ENCODE measurements at places on chromosomes 16 and 17.
A peak's percentile ranks its signal among the peaks of the same experiment; 100 is the strongest.

DNA sequence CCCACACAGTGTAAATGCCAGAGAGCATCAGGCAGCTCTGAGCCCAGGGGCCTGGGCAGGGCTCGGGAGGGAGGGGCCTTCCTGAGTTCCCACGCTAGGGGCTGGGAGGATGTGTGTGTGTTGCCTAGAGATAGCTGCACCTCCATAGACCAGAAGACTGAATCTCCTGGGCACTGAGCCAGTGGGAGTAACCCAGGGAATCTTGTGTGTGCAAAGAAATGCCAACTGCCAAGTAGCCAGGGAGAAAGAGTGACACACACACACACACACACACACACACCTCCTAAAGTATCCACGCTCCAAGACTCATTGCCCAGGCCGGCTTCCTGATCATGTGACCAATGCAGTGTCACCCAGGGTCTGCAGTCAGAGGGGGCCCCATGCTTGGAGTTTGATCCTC, 166.2 kb upstream of the RPL38 start:
- no peak for DNase-seq

GRCh38 chr17:82244413-82245133, 15.7 kb downstream of the SLC16A3 start:
- no peak for DNase-seq

DNA sequence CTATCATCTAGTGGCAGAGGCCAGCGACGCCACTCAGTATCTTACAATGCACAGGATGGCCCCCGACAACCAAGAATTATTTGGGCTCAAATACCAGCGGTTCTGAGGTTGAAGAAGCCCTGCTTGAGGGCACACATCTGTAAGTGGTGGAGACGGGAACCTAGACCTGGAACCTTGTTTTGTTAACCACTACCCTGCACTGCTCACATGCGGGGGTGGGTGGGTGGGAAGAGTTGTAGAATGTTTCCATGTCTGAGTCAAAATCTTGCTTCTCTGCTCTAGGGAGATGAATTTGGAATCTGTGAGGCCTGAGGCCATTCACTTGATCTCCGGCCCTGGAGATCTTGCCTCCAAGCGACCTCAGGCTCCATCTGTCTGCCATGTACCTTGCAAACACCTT, 44.1 kb downstream of the ABCC1 start:
- DNase-seq: no peak

- DNase-seq: peak; percentile 57
These were observed 668 bp downstream of the JUP start for GRCh38 chr17:41785859-41786226.

DNA sequence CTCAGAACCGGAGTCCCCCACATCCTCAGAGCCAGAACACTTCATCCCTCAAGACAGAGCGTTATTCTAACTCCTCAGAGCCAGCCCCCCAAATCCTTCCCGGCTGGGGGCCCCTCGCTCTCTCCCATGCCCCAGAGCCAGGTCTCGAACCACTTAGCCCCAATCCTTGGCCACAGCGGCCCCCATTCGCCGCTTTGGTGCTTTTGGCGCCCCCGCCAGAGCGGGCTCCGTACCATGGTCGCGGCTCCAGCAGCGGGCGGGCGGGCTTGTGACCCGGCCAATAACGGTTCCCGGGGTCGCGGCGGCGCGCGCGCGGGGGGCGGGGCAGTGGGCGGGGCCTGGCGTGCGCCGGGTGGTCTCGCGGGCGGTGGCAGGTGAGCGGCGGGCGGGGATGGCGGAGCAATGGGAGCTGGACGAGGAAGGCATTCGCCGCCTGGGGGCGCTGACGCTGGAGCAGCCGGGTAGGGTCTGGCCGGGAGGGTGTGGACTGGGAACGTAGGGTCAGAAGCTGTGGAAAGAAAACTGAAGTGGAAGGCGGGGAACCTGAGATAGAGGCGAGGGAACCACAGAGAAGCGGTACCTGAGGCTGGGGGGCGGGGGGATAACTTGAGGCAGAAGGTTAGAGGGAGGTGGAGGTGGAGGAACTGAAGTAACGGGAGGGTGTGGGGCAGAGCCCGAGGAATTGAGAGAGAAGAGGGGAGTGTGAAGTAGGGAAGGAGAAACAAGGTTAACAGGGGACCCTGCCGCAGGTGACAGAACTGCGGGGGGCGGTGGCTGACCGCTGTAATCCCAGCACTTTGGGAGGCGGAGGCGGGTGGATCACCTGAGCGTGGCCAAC, at the start of the genes KCTD19 and LRRC36:
KCTD19 (minus strand) TSS at position 270 of the 838 bp plus-strand sequence; CDS start at position 236, 34 bp downstream.
LRRC36 (plus strand) TSS at position 344 of the 838 bp plus-strand sequence; CDS start at position 392, 48 bp downstream.
- DNase-seq: peak; percentile 55

DNA sequence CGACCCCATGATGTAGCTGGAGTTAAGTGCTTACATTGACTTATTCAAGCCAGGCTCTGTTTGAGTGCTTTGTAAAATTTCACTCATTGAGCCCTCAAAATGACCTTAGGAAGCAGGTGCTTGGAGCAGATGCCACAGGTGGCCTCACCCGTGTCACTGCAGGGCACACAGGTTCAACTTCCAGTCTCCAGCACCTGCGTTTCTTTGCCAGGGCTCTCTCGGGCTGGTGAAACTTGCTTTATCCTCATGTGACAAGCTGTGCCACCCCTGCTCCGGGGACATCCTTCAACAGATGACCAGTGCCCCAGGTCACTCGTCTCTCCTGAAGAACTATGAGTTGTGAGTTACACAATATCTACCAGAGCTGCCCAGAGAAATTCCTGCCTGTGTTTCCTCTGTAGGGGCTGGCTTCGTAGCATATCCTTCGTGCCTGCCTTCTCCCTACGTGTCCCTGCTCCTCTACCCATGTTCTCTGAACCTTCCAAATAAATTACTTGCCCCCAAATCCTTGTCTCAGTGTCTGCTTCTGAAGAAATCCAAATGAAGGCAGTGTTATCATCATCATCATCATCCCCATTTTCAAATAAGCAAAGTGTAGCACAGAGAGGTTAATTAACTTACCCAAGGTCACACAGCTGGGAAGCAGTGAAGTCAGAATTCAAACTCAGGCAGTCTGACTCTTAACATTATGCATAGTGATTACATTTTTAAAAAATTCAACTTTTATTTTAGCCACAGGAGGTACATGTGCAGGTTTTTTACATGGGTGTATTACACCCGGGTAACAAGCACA, 352.5 kb downstream of the NPIPA8 start:
- no peak for DNase-seq

DNA sequence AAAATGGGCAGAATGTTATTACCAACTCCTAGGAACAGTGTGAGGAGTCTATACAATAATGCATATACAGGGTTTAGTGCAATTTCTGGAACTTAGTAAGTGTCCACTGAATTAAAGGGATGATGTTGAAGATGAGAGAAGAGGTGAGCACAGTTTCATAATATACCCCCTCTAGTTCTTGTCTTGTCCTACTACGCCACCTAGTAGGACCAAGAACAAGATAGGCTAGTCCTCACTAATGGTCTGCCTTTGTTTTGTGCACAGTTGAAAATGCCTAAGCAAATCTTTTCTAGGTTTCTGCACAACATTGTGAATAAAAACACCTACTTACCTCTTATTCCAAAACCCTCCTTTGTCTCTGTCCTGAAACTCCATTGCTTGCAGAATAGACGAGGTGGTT, 670.2 kb downstream of the CDH8 start:
- no peak for DNase-seq
